Esophagus muscularis mucosa (tissue), 4 donors: ENCODE measurements at places on chromosomes 16 and 17.

DNA sequence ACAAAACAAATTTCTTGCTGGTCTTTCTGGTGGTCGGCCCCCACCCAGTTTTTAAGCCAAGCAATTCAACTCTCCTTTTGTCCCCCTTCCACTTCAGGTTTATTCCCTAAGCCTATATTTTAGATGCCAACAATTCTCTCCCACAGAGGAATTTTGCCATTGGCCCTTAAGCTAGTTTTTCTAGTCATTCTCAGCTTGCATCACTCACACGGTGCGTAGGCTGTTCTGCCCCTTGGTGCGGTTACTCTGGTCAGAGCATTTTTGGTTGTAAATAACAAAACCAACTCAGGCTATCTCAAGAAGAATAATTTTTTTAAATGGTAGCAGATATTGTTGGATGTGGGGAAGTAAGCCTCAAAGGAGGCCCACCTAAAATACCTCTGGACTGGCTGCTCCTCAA is 33.7 kb upstream of the DYNLL2 start:
- no peak for DNase-seq

DNA sequence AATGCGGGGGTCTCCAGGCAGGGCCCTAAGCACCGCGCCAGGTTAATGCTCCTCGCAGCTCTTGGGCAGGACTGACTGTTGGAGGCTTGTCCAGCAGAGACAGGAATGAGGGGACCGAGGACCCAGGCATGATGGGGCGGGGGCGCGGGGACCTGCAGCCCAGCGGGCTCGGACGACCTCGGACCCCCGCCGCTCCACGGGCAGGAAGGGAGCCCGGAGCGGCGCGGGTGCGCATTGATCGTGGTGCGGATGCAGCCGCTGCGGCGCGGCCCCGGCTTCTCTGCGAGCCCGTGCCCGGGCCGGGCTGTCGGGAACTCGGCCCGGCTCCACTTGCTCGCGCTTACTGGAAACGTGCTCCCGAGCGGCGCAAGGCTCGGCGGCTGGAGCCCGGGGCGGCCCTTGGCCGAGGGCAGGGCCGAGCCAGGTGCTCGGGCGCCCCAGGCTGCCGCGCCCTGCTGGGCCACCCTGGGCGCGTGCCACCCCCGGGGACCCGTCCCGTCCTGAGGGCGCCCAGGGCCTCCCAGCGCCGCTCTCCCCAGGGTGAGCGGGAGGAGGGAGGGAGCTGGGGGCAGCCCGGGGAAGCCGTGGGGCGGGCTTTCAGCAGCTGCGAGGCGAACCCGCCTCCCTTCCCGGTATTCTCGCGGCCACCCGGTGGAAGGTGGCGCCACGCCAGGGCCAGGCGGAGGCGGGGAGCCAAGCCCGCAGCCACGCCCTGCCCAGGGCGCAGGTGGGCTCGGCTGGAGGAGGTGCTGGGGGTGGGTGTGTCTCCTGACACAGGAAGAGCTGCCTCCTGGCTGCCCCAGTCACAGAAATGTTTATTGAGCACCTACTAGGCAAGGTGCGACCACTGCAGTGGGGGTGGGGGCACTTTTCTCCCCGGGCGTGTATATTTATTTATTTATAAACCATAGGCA is 45.9 kb downstream of the SOCS3 start:
- DNase-seq, result no peak

GRCh38 chr16:2840914-2841313 is 10.8 kb downstream of the ZG16B start:
- DNase-seq, result no peak

DNA sequence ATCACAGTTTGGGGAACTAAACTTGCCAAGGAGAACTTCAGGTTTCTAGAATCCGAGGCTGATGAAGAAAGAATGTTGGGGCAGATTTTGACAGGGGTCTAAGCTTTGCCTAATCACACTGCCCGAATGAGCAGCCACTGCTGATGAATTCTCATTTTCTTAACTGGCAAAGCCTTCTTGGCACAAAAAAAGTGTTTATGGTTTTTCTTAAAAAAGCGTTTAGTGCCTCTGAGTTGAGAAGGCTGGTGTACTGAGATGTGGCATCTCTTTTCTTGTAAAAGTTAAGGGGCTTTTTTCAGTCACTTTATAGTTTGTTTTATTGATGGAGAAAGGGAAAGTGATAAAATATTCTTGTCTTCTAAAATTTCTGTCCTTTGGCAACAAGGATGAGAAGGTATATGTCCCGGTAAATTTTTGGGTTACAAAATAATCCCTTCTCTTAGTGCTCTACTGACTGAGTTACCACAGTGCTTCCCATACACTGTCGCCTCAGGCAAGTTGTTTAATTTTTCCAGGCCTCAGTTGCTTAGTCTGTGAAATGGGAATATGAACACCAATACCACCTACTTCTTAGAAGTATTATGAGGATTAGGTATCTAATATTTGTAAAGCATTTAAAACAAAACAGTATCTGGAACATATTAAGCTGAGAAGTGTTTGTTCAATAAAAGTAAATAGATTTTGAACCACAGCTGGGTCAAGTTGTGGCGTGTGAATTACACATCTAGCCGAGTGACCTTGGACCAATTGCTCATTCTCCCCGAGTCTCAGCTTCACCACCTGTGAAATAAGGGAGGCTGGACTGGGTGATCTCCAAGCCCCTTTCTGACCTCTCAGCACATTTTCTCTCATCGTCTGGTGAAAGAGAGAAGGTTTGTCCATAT is 320.8 kb downstream of the HAPSTR1 start:
- DNase-seq, result no peak

- DNase-seq, result no peak
These were observed 128.5 kb downstream of the MRTFB start for GRCh38 chr16:14199624-14200023.

- no peak for DNase-seq
These were observed 14.2 kb downstream of the CRYM start for GRCh38 chr16:21263640-21264570.

GRCh38 chr17:77833769-77834168 is 124.7 kb upstream of the TNRC6C start:
- no peak for DNase-seq

DNA sequence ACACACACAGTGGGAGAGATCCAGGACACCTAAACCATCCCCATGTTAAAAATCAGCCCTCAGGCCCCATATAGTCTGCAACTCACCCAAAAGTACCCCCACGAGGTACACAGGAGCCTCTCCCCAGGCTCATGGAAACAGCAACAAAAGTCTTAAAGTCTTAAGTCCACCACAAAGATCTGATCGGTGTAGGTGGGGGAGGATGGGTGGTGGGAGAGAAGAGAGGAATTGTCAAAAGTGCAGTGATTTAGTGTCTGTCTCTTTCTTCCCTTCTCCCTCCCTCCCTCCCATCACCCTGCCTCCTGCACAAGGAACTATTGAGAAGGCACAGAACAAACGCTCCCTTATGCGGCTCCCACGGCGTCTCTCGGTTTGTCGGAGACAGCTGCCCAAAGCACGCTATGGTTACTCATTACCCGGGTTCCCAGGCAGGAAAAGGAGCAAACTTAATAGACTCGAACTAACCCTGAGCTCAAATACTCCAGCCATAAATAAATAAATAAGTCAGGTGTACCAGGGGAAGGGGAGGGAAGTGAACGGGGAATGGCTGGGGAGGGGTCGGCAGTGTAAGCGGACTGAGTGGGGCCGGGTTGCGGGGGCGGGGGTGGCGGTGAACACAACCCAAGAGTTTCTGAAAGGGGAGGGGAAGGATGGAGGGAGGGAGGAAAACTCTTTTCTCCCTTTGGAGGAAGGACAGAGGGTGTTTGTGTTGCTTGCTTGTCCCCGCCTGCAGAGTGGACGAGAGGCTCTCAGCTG is 477.4 kb downstream of the SLC39A11 start:
- no peak for DNase-seq

- no peak for DNase-seq
These were observed 11.1 kb downstream of the LPO start for GRCh38 chr17:58249270-58250133.

DNA sequence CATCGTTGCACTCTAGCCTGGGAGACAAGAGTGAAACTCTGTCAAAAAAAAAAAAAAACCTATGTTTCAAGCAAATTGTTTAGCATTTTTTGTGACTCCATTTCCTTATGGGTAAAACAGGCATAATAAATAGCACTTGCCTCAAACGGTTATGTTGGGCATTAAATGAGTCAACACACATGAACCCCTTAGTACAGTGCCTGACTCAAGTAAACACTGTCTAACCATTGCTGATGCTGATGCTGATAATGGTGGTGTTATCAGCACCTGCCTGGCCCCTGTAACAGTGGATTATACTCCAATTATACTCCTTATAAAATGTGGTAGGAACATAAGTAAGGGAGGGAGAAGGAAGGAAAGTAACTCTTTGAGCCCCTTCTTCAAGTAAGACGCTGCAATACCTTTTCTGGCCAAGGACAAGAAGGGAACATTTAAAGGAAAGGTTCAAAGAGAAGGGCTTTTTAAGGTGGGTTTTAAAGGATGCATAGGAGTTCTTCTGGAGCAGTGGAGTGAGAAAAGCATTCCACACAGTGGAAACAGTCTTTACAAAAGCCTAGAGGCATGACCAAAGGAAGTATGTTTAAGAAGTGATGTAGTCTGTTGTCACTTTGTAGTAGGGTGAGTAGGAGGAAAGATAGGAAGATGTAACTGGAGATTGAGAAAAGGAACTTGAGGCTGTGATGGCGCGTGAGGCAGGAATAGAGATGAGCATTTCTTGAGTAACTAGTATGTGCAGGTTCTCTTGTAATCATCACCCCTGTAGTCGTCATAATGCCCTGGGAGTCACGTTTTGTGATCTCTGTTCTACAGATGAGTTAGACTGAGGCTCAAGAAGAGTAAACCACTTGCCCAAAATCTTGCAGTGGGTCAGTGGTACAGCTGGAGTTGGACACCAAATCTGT is 4.3 kb downstream of the SCNN1B start:
- DNase-seq, result no peak

- no peak for DNase-seq
These were observed 147.3 kb upstream of the FOXF1 start for GRCh38 chr16:86363057-86363490.

DNA sequence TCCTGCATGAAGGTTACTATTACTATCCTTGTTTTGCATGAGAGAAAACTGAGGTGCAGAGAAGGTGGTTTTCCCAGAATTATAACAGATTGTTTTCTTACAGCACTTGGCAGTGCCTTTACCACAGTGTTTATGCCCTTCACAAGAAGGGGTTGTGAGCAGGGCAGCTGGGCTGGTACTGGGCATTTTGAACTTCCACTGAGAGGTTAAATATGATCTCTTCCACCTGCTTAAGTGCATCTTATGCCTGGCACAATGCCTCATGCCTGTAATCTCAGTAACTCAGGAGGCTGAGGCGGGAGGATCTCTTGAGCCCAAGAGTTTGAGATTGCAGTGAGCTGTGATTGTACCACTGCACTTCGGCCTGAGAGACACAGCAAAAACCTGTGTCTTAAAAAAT is 36.2 kb downstream of the NDE1 start:
- DNase-seq, result no peak

DNA sequence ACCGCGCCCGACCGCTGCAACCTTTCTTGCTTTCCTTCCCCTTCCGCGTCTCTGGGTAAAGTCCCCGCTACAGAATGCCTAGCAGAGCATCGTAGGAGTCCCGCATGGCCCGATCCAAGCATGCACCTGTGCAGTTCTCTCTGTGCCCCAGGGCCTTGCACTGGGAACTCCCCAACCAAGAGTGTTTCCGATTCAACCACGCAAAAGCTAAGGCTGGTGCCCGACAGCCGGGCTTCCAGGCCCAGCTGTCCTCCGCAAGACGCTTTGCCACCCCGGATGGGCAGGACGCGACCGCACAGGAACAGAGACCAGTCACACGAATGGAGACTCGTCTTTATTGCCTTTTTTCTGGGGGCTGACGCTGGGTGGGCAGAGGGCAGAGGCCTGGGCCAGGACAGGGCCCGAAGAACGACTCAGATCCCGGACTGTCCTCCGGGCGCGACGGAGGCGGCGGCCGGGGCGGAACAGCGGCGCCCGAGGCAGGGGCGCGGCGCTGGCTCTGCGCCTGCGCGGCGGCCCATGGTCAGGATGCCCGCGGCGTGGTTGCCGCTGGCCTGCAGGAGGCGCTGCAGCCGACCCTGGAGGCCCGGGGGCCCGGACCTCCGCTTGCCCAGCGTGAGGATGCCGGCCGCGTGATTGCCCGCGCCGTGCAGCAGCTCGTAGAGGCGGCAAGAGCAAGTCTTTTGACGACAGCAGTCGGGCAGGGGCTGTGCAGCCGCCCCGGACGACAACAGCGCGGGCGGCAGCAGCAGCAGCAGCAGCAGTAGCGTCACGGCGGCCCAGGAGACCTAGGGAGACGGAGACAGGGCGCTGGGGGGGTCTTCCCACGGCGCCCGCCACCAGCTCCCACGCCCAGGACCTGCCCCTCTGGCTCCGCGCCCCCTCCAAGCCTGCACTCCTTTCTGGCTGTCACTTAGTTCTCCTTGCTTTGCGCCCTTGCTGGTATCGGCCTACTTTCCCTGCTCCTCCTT is 1.2 kb downstream of the HCRT start:
- no peak for DNase-seq

DNA sequence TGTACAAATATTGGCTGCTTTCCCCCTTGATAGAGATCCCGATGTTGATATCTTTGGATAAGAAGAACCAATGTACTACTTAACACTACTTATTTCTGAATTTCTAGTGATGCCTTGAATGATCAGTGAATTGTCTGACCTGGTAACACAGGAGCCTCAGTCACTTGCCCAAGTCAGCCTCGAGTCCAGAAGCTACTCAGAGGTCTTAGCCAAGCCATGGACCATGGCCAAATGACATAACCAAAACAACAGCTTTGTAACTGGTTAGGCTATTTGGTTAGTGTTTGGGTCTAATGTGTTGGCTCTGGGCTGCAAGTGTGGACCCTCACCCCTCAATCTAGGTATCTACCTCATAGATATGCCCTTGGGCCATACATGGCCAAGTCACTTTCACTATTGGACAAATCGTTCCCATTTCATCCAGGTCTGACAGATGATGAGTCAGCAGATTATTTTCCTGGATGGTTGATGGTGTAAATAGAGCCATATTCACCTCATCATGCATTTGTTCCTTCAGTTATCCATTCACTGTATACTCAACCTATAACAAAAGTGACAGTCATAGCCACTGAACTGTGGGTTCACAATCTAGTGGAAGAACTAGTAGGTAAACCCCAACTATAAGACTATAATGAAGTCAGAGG is 3.5 kb downstream of the RBFOX1 start:
- DNase-seq, result no peak

GRCh38 chr17:81103379-81103778 is 61.9 kb upstream of the PVALEF start:
- no peak for DNase-seq

GRCh38 chr17:65173284-65173793 is 36.2 kb downstream of the RGS9 start:
- no peak for DNase-seq

DNA sequence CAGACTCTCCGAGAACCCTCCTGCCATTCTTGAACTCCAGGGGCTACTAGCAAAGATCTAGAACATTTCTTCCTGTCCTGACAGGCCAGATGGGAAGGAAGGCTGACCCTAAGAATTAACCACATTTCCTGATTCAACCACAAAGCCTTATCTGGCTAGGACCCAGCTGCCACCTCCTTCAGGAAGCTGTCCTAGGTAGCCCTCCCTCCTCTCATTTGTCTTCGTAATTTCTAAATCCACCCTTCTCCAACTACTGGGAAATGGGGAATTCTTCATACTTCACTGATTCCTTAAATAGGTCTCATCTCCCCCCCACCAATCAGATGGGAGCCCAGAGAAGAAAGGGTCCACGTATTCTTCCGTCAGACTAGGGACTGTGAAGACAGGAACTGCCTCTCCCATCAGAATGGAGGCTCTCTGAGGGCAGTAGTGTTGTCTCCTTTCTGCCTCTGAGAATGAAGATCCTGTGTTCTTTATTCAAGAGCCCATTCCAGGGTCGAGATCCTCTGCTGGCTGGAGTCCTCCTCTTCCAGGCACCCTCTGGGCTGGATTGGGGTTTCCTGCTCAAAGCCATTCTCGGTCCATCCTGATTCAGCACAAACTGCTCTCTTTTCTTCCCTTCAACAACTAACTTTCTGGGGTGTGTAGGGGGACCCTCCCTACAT is 2.1 kb downstream of the SAMD14 start:
- DNase-seq, result no peak
